GM04503 (cell line): ENCODE measurements at places on chromosomes 2 and 18.
A peak's percentile ranks its signal among the peaks of the same experiment; 100 is the strongest.

GRCh38 chr2:2889646-2890045 lies 488.0 kb downstream of the EIPR1 start:
- DNase-seq = no peak

DNA sequence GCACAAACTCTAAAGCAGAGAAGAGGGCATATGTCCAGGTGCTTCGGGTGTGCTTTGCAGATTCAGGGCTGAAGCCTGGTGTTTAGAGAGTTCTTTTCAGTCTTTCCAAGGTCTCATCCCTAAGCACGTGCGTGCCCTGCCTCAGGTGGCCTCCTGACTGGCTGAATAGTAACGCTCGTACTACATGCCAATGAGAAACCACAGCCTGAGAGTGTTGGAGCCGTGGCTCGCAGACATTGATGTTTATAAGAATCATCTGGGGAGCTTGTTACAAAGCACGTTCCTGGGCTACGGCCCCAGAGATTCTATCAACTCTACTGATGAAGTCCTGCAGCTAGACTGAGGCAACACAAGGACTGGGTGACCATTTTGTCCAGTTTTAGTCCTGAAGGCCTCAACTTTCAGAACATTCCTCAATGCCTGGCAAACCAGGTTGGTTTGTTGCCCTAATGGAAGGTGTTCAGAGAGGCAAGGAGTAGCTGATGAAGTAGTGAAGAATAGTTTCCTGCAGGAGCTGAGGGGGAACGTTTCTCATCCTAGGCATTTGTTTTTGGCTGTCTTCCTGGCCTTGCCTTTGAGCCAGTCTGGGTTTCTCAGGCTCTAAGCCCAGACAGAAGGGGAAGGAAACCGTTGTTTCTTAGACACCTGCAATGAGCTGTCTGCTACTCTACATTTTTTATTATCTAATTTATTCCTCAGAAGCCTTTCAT lies 31.5 kb upstream of the HAAO start:
- DNase-seq = no peak

- peak; percentile 81 for DNase-seq
Measured at GRCh38 chr18:68449292-68449691, 265.6 kb downstream of the TMX3 start.

DNA sequence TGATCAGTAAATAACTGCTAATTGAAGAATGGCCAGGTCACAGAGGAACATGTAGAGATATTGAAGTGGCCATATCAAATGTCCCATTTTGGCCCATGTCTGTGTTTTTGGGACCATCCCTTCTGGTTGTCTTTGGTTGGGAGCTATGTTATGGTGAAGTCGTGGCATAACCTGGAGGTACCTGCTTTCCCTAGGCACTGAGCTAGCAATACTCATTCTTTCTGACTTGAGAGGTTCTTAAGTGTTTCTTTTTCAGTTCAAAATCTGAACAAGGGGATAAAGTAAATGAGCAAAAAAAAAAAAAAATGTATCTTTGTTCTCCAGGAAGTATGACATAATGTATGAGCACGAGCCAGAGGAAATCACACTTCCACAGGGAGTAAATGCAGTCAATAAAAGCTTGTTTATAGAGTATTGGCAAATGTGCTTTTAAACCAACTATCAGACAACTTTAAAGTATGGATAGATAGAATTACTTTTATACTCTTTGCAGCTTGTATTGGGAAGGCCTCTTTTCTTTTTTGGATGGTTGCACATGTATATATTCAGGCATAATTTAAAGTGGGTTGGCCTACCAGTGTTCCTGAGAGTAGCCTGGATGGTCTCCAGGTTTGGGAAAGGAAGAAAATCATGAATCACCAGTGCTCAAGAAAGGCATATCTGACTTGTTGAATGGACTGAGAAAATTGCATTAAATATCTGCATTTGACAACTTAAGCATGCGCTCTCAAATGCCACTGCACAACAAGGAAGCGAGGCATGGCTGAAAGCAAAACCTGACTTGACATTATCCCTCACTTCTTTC lies 125.0 kb downstream of the SPHKAP start:
- no peak for DNase-seq

GRCh38 chr2:173436088-173436487 lies 81.4 kb downstream of the CDCA7 start:
- no peak for DNase-seq

DNA sequence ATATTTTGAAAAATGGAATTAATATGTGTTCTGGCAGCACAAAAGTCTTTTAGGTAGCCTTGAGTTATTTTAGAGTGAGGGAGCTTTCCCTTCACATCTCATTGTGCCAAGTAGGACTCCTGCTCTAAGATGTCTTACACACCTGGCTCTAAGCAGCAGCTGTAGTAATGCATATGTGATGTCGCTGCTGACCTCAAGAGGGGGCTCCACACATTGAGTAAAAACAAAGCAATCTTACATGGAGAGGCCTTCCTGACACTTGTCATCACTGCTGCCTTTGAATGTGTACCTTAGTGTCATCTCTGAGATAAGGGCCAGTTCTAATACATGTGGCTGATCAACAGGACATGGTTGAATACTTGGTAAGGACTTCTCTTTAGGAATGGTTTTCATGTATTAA lies 75.8 kb downstream of the ACTR3 start:
- no peak for DNase-seq

DNA sequence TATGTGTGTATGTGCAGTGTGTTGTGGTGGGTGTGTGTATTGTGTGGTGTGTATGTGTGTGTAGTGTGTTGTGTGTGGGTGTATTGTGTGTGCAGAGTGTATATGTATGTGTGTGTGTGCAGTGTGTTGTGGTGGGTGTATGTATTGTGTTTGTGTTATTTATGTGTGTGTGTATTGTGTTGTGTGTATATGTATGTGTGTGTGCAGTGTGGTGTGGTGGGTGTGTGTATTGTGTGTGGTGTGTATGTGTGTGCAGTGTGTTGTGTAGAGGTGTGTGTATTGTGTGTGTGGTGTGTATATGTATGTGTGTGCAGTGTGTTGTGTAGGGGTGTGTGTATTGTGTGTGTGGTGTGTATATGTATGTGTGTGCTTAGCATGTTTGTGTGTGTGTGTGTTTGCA lies 24.3 kb downstream of the ACKR3 start:
- DNase-seq = no peak

GRCh38 chr2:41905597-41906337 lies 142.1 kb upstream of the PKDCC start:
- no peak for DNase-seq

DNA sequence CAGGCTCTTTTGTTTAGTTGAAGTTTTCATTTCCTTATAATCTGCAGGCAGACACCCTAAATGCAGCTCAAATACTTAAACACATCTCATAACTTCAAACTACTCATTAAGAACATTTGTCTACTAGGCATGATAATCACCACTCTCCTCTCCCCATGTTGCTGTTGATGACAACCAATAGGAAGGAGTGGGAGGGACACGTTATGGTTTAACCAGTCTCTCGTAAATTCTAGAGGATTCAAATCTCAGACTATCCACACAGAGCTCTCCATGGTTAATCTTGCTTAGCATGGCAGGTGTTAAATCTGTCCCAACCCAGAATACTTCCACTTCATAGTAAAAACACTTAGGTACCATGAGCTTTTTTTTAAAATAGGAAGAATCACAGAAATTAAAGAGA lies 127.4 kb upstream of the AQP4 start:
- no peak for DNase-seq

DNA sequence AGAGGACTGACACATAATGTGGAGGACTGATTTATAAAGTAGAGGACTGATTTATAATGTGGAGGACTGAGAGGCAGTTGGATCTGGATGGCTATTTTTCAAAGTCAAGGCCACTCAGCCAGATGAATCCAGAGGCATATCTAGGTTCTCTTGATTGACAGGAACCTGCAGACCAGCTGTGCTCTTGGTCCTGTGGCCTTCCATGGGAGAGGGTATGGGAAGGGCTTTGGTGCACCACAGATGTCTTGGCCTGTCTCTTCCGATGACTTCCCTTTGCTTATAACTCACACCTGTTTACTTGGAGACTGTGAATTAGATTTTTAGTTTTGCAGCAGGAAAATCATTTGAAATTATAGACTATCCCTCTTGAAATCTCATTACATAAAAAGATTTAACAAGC lies 32.3 kb downstream of the AGAP1 start:
- no peak for DNase-seq

- no peak for DNase-seq
Measured at GRCh38 chr18:34775461-34775860, 65.4 kb downstream of the DTNA start.
